ENCODE measurements at places on chromosomes 5 and 9. TPM values are rescaled to one million over a fixed set of nuclear protein-coding genes. Genes with fewer than 3 reads are reported as not detected.

DNA sequence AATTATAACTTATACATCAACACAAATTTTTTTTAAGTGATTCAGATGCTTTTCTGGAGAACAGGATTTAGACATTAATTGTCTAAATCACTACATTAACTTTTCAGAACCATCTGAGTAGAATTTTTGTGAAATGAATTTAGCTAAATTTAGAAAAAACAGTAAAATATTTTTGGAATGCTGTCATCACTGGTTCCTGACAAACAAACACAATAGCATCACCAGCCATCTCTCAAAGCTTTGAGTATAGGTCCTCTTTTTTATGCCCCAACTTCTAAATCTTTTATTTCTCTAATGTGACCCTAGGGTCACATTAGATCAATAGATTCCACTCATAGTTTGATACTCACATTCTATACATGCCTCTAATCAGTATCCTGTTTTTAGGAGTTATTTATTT, 104.6 kb downstream of the PRR16 start:
- H3K4me1 ChIP-seq: no peaks in the 10 kb centered on the region
- no peak overlapping the region for H3K4me3 ChIP-seq
- no peak for DNase-seq
- H3K27me3 ChIP-seq: no peaks in the 10 kb centered on the region
- no peaks in the 10 kb centered on the region for H3K36me3 ChIP-seq
- H3K27ac ChIP-seq: no peak overlapping the region

- no peaks in the 10 kb centered on the region for H3K4me1 ChIP-seq
- H3K27ac ChIP-seq: no peak overlapping the region
- no peaks in the 10 kb centered on the region for H3K27me3 ChIP-seq
Observed at GRCh38 chr9:132511191-132511999, 71.0 kb upstream of the BARHL1 start.

DNA sequence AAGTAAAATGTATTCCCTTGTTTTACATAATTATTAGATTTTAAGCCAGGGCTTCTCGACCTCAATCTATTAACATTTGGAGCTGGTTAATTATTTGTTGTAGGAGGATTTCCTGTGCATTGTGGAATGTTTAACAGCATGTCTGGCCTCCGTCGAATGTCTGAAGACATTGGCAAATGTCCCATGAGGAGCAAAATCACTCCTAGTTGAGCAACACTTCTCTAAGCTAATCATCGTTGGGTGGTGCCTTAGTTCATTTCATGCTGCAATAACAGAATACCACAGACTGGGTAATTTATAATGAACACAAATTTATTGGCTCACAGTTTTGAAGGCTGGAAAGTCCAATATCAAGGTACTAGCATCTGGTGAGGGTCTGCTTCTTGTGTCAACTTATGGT, 13.4 kb upstream of the VPS13A start:
- H3K27me3 ChIP-seq: no peaks in the 10 kb centered on the region
- DNase-seq: no peak

DNA sequence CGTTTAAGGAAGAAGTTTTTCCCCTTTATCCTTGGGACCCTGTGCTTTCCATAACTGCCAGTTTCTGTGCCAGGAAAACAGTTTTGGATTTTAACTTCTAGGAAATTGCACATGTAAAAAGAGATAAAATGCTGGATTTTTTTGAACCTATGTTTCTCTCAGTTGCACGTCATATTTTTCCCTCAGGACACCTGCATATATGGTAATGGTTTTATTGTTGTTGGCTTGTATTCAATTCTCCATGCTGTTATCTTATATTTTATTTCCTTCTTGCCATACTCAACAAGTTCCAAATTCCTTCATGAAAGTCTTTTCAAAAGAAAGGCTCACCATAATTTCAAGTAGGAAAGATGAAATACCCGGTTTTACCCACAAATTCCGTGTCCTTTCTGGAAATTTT, 7.9 kb upstream of the ADAMTSL1 start:
- no peak overlapping the region for H3K4me3 ChIP-seq
- H3K27ac ChIP-seq: no peak overlapping the region
- no peaks in the 10 kb centered on the region for H3K4me1 ChIP-seq
- DNase-seq: no peak

DNA sequence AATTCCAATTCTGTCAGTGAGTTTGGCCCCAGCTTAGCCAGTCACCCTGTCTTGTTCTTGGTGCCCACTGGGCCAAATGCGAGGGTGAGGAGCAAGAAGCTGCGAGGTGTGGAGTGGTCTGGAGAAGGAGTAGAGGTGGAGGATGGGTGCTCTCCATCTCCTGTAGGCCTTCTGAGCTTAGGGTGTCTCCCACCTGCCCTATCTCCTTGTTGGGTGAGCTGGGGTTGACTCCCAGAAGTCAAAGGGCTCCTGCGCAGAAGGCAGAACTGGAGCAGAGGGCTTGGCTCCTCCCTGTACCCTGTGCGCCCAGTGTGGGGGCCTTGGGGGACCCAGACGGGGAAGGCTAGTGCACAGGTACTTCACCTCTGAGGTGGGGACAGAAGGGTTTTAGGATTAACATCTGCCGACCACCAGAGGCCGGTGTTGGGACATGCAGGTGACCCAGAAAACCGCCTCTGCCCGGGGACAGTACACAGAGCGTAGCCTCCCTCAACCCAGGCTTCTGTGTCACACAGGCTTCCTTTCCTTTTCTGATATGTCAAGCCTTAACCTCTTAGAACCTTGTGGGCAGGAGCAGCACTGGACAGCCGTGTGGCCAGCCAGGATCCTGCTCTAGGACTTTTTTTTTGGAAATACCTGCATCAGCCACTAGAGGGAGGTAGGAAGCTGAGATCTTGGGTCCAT, 16.9 kb downstream of the IL5 start:
- DNase-seq: peak; percentile 37
- no peak overlapping the region for H3K4me3 ChIP-seq
- H3K27ac ChIP-seq: no peak overlapping the region
- no peaks in the 10 kb centered on the region for H3K27me3 ChIP-seq

DNA sequence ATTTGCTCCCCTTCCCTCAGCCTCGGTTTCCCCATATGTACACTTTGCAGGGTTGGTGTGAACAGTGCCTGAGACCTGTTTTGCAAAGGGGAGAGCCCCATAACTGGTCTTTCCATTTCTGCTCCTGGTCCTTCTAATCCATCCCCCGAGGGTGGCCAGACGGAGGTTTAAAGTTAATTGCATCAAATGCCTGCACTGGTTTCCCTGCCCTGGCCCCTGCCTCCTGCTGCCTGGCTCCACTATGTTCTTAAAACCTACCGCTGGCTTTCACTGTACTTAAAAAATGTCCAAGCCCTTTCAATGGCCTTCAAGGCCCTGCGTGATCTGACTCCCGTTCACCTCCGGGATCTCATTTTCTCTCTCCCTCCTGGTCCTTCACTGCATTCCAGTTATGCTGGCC, 183.0 kb downstream of the RGS3 start:
- H3K36me3 ChIP-seq: no peaks in the 10 kb centered on the region
- DNase-seq: no peak
- H3K4me1 ChIP-seq: peaks cover 19% of the 10 kb centered on the region

NINJ1 gene
- 168 TPM for total RNA-seq

All from thyroid gland (tissue), 4 donors.